Vagina (tissue), 2 donors: ENCODE measurements at places on chromosomes 13 and 19. TPM values are rescaled to one million over a fixed set of nuclear protein-coding genes. Genes with fewer than 3 reads are reported as not detected.

GRCh38 chr19:4284176-4284958 lies 5.3 kb downstream of the SHD start:
- DNase-seq, result no peak

- no peak for DNase-seq
Measured at GRCh38 chr13:41061914-41062837, 867 bp downstream of the WBP4 start.

DNA sequence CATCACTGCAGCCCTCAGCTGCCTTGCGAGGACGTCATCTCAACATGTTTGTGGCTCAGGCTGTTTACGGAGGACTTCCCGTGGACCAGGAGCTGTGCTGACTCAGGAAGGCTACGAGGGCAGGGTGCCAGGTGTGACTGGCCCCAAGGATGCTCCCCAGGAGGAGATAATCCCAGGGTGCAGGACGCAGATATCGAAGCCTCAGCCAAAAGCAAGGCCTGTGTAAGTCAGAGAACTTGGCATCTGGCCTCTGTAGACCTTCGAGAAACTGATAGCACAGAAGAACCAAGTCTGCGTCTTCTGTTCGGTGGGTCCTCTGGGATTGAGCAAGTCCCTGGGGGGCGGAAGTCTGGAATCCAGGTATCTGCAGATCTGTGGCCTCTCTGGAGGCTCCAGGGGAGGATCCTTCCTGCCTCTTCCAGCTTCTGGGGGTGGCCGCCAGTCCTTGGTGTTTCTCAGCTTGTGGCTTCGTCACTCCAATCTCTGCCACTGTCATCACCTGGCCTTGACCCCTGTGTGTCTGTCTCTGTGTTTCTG lies 2.6 kb upstream of the DOHH start:
- DNase-seq, result no peak

OR7A5 gene
- total RNA-seq, result 0.74 TPM

DNA sequence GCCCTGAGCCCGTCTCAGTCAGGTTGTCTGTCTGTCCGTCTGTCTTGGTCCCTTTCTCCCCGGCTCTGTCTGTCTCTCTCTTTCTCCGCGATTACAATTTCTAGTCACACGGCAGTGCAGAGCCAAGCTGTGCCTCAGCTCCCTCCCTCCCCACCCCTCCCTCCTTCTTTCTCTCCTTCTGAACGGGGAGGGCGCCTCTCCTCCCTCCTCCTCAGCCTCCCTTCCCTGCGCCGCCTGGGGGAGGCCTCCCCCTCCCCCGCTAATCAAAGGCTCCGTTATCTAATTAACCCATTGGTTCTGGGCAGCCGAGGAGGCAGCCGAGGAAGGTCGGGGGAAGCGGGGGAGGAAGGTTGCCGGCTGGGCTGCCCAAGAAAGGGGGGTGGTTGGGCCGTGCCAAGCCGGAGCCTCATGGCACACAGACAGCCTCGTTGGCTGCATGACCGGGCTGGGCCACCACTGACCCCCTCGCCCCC lies 16.5 kb downstream of the LRRC4B start:
- DNase-seq, result no peak

KCNRG gene
- not detected for total RNA-seq

DNA sequence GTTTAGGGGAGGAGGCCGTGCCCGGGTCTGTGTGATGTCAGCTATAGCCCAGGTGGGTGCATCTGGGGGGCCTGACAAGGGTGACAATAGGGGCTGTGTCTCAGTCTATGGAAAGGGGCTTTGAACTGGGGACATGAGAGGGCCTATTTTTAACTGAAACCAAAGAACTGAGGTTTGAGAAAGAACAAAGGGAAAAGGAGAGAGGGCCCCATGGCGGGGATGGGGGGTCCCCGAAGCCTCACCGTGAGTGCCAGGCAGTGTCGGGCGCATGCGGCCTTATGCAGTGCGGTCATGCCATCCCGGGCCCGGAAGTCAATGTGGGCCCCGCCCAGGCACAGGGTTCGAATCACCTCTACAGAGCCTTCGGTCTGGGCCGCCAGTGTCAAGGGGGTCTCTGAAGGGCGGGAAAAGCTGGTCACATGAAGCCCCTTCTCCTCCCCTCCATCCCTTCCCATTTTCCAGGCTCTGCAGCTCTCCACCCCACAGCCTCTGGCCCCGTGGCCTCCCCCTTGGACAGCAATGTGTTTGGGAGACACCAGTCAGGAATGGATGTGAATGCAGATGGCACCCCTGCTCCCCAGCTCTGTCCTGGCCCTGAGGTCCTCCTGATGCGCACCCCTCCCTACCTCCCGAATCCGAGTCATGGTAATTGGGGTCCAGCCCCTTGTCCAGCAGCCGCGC lies 5.9 kb downstream of the SHANK1 start:
- DNase-seq, result no peak

DNA sequence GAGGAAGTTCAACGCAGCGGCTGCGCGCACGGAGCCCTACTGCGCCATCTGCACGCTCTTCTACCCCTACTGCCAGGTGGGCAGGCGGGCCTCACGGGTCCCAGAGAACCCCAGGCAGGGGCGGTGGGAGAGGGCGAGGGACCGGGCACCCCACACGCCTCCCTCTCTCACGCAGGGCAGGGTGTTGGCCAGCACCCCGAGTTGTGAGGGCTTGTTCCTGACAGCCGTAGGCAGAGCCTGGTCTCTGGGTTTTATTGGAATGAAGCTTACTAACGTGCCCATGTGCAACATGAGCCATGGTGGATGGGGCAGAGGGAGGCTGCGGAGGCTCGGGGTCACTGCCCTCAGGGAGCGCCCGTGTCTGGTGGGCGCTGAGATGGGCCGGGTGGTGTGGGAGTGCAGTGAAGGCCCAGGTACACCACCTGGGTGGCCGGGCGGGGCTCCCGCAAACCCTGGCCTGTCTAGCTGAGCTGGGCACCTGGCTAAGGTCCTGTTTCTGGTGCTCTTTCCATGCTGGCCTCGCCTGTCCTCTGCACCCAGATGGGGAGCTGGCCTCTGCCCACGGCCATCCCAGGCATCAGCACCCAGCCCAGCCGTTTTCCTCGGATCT lies 165.2 kb downstream of the KDM4B start:
- no peak for DNase-seq

DNA sequence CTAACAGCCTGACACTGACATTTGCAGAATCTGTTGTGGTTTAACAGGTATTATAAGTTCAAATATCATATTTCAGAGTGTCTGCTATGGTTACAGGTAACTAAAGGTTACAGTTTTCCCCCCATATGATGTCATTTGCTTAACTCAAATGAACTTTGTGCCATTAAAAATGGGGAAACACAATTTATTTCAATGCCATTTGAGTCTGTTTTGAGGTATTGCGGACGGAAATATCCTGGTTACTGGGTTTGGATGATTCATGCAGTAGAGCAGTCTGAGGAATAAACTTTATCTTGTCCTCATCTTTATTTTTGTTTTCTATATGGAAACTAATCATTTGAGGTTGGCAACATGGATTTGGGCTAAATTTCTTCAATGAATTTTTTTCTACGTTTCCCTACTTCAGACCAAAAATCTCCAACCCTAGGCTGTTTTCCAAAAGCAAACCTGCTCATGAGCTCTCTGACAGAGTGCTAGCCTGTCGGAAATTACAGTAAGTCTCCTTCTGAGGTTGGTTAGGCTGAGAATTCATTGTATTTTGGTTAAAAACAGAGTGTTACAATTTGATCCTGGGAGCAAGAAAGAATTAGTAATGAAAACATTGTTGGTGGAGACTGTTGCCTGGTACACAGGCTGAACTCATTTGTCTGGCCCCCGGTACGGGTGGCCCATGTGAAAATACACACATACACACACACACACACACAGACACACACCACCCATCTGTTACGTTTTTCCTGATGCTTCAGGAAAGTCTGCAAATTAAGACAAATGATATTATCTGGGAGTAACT lies 66.1 kb downstream of the AKAP11 start:
- DNase-seq, result no peak

ZNF723 gene
- not detected for total RNA-seq

- no peak for DNase-seq
Measured at GRCh38 chr13:21777166-21777565, 106.3 kb downstream of the FGF9 start.

- no peak for DNase-seq
Measured at GRCh38 chr19:52670046-52670445, 31.9 kb upstream of the ZNF83 start.

SYNE4 gene
- 2.0 TPM for total RNA-seq

DNA sequence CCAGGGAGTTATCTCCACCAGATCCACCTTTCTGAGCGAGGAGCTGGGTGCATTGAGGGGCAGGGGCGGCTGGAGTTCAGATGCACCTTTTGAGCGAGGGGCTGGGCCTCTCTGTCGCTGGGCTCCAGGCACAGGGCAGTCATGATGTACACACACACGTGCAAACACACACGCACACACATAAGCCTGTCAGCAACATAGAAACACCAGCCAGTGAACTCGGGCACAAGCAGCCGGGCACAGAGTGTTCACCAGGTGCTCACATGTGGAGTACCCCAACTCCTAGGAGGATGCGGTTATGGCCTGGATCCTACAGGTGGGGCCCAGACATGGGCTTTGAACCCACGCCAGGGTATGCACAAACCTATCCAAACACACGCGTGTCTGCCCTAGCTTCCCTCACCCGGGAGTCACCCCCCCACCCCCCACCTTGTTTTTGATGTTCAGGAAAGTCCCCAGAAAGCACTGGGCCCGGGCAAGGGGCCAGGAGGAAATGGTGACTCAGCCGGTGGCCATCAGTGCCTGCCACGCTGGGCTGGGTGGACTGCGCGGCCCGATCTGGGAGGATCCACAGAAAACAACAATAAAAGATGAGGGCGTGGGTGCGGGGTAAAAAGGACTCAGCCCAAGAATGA lies 13.3 kb downstream of the ARRDC2 start:
- peak; percentile 87 for DNase-seq

CEACAM16 gene
- not detected for total RNA-seq

GRCh38 chr13:114339857-114340534 lies 25.7 kb downstream of the CHAMP1 start:
- no peak for DNase-seq

SLC17A7 gene
- total RNA-seq, result 0.74 TPM

DNA sequence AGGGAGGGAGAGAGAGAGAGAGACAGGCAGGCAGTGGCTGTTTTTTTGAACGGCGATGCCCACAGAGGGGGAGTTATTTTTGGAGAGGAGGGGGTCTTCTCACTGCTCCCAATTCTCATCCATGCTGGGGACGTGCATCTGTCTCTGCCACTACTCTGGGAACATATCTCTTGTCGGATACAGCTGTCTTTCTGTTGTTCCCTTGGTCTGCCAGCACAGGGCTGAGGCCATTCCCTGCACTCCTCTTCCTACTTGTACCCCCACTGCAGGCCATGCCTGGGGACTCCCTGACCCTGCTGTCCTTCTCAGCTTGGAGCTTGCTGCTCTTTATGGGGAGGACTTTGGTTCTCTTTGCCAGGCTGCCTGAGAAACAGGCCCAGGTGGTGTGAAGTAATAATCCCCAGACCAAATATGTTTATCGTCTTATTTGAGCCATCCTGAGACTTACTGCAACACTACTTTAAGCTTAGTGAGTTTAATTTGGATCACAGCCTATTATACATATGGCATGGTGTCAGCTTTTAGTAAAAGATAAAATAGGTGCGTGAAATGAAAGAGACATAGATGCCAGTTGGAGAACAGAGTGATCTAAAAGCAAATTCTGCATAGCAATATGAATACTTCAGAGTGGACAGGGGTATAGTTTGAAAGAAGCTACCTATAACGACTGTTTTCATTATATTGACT lies 19.1 kb downstream of the LRCH1 start:
- DNase-seq, result no peak

DNA sequence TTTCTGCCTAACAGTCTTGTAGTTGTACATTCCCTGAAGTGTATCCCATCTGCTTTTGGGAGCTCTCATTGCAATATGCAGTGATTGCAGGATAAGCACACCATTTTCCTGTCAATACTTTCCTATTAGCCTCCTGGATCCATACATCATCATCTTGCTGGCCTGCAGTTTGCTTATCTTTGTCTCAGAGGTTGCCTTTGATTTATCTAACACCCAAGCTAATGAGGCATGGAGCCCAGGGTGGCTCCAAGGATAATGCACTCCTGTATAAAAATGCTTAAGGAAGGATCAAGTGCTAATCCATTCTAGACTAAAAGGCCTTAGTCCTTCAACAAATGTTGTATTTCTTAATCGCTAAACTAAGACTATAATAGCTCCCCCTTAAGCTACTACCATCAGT lies 161.6 kb upstream of the OBI1 start:
- no peak for DNase-seq

- DNase-seq, result no peak
Measured at GRCh38 chr13:89832827-89833226, 1514.7 kb upstream of the MIR17HG start.

F7 gene
- total RNA-seq, result not detected

GRCh38 chr19:16208064-16208759 lies 10.5 kb downstream of the AP1M1 start:
- DNase-seq, result no peak

URAD gene
- total RNA-seq, result not detected

GRCh38 chr13:93976528-93976927 lies 503.0 kb downstream of the DCT start:
- DNase-seq, result no peak

- DNase-seq, result no peak
Measured at GRCh38 chr13:66618702-66619101, 611.4 kb downstream of the PCDH9 start.

KANK2 gene
- total RNA-seq, result 486 TPM

GRCh38 chr13:41465241-41465847 lies 8.0 kb downstream of the RGCC start:
- no peak for DNase-seq

GRCh38 chr19:51226067-51226466 lies 1.2 kb downstream of the CD33 start:
- DNase-seq, result no peak

- no peak for DNase-seq
Measured at GRCh38 chr13:75136151-75136550, 345.8 kb downstream of the TBC1D4 start.

DNA sequence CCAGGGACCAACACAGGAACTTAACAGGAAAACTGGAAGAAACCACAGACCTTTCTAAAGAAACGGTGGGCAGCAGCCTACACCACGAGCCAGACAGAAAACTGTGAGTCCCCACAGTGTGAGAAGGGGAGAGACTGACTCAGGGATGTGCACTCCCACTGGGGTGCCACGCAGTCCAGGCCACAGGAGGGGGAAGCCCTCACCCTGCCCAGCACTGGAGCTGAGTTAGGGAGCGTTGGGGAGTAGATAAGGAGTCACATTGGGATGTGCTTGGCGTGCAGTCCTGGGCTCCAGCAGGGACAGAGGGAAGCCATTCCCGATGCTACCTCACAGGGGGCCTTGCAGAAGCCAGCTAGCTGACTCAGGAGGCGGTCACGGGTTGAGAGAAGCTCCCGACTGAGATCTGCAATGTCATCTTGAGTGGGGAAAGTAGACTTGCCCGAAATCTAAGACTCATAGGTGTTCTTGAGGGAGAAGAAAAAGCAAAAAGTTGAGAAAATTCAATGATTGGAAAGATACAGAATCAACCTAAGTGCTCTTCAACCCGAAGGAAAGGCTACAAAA lies 17.3 kb downstream of the SIGLEC8 start:
- DNase-seq, result no peak

DNA sequence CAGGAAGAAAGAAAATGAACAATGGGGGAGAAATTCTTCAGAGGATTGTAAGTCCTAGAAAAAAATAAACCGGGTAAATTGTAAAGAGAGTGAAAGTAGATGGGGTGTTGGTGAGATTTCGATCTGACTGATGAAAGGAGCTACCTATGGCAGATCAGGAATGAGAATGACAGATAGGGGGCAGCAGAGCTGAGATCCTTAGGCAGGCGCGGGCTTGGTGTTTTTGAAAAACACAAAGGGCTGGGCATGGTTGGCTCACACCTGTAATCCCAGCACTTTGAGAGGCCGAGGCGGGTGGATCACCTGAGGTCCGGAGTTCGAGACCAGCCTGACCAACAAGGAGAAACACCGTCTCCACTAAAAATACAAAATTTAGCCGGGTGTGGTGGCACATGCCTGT lies 1468.6 kb upstream of the SLC10A2 start:
- no peak for DNase-seq

CEACAM5 gene
- total RNA-seq, result 52.1 TPM

PTGIR gene
- 10.8 TPM for total RNA-seq

PSG3 gene
- not detected for total RNA-seq
